Endodermal cell (in vitro differentiated cells): ENCODE measurements at places on chromosomes 3 and 15.

- DNase-seq = peak; percentile 54
These were observed 337.1 kb downstream of the IL20RB start for GRCh38 chr3:137294839-137295238.

GRCh38 chr3:25033407-25034029 is 394.5 kb upstream of the RARB start:
- peak; percentile 87 for DNase-seq

- no peak for DNase-seq
These were observed 113.2 kb downstream of the PTPRG start for GRCh38 chr3:61674596-61674995.

- no peak for DNase-seq
These were observed 60.4 kb downstream of the DCUN1D1 start for GRCh38 chr3:182919866-182920357.

DNA sequence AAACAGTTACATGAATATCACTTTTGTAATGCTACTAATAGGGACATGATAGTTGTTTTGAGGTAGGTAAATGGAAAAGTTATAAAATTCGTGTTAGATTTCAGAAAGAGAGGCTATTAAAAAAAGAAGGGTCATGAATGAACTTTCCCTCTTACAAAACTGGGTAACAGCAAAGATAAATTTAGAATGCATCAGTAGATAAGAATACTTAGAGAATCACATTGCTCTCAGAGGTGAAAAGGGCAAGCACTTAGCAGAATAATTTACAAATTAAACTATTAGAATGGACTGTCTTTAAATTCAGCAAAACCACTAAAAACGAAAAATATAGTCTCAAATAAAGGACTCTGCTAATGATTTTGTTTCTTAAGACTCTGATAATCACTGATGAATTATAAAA is 167.2 kb downstream of the PLD1 start:
- no peak for DNase-seq

DNA sequence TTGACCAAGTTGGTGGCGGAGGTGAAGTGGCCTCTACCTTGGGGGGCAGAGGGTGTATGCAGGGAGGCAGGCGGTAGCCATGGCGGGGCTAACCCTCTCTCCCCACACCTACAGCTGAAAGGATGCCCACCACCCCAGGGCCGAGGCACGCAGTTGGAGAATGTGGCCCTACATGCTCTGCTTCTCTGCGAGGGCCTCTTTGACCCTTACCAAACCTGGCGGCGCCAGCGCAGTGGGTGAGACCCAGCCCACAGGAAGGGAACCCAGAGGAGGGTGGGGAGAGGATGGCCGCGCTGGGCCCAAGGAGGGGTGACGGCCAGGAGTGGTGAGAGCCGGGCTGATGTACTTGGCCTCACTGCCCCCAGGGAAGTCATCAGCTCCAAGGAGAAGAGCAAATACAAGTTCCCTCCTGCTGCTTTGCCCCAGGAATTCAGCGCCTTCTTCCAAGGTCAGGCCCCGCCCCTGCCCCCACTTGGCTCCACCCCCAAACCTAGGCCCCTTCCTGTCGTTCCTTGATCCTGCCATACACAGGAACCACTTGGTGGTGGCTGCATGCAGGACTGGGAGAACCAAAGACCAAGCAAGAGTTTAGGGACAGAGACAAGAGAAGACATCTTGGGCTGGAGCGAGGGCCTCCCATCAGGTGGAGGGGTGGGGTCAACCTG is 9.8 kb downstream of the NBEAL2 start:
- peak; percentile 85 for DNase-seq

- no peak for DNase-seq
These were observed 10.3 kb downstream of the ZBTB38 start for GRCh38 chr3:141378556-141378955.

GRCh38 chr3:13689373-13690260 is 140.7 kb downstream of the FBLN2 start:
- no peak for DNase-seq

GRCh38 chr3:170448584-170448983 is 29.9 kb downstream of the CLDN11 start:
- no peak for DNase-seq

- DNase-seq = peak; percentile 64
These were observed 86.2 kb downstream of the EPHB1 start for GRCh38 chr3:134881305-134881704.

GRCh38 chr3:71175691-71176365 is 407.7 kb downstream of the FOXP1 start:
- DNase-seq = no peak

GRCh38 chr3:177633671-177634207 is 436.5 kb upstream of the TBL1XR1 start:
- DNase-seq = no peak

- DNase-seq = no peak
These were observed 5.8 kb upstream of the DIS3L start for GRCh38 chr15:66287461-66288057.

GRCh38 chr3:187830181-187830580 is 84.9 kb upstream of the BCL6 start:
- DNase-seq = no peak

- no peak for DNase-seq
These were observed 223.8 kb downstream of the KLF13 start for GRCh38 chr15:31550211-31550977.

- peak; percentile 82 for DNase-seq
These were observed 192.6 kb upstream of the LYSMD4 start for GRCh38 chr15:99925661-99926461.

DNA sequence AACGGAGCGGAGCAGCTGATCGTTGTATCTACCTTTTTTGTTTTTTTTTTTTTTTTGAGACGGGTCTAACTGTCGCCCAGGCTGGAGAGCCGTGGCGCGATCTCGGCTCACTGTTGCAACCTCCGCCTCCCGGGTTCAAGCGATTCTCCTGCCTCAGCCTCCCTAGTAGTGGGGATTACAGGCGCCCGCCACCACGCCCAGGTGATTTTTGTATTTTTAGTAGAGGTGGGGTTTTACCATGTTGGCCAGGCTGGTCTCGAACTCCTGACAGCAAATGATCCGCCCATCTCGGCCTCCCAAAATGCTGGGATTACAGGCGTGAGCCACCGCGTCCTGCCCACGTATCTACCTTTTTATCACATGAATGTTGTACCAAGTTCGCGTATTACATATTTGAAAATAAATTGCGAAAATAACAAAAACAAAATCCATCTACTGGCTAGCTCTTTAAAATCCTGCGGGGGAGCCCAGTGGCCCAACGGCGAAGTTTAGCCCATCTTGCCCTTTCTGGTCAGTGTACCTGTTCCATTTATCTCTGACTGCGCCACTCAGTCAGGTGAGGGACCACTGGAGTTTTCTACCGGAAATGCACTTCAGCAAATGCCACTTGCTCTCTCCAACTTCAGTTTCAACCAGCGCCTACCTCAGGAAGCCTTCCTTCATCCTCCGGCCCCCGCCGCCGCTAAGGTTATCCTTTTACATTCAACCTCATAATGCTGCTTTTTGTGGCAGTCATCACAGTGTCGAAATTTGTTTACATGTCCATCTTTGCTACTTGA is 1.2 kb upstream of the EIF3J start:
- DNase-seq = peak; percentile 72

DNA sequence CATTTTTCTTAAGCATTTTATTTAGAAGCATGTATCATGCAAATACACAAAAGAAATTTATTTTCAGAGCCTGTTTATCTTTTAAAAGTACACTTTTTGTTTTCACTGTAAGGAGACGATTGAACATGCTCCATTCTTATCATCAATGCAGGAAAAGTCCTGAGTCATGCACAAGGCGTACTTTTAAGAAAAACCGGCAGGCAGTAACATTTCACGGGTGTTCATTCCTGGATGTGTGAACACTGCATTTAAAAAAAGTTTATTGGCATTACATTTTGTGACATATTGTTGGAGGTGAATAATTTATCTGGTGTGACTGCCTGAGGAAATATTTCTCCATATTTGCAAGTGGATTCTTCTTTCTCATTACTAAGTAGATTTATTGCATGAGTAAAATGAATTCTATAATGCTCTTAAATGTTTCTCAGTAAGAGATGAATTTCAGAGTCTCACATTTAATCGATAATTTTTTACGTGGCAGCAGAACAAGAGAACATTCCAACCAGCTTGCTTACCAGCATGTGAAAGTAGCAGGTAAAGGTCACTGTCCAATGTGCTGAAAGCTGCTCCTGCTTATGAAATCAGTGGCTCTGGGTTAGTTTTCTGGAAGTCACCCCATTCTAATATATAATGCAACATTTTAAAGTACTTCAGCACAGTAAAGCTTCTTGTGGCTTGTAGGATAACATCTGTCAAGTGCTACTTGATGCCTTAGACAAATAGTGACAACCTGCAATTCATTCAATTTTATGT is 87.0 kb downstream of the SV2B start:
- DNase-seq = peak; percentile 79

DNA sequence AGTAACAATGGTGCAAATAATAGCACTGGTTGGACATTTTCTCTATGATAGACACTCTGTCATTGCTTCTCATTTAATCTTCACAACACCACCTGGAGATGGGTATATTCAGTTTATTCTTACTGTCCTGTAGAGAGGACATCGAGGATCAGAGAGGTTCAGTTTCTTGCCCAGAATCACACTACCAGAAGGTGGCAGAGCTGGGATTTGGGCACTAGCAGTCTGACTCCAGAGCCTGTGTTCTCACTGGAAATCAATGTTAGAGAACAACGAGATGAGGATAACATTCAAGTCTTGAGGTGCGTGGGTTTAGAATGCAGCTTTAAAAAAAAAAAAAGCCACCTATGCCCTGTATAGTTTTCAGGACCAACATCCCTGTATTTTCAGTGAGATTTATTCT is 127.8 kb downstream of the SYNPR start:
- DNase-seq = no peak

DNA sequence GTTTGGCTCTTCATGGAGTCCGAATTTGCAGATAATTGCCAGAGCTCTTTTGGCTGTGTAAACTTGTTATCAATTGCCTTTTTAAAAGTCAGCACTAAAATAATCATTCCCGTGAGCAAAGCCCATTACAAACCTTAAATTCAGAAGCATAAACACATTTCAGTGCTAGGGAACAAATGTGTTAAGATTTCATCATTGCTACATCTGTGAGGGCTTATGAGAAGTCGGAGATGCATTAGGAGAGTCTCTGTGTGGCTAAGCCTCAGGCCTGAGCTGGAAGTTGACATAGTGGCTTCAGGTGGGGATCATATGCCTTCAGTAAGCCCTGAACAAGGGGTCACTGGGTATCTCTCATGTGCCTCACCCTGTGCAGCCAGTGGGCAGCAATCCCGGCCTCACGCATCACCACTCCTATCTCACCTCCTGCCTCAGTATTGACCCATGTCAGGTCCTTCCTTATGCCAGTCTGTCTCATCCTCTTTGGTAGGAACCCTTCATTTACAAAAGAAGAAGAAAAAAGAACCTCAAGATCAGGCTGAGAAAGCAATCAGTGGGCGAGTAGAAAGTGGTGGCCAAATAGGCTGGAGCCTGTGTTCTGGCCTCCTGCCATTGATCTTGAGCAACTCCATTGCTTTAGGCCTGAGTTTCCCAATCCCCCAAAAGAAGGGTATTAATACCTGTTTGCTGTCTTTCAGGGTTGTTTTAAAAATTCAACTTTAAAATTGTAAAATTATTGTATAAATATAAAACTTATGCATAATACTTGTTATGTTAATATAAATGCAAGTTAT is 233.5 kb downstream of the IL20RB start:
- no peak for DNase-seq

DNA sequence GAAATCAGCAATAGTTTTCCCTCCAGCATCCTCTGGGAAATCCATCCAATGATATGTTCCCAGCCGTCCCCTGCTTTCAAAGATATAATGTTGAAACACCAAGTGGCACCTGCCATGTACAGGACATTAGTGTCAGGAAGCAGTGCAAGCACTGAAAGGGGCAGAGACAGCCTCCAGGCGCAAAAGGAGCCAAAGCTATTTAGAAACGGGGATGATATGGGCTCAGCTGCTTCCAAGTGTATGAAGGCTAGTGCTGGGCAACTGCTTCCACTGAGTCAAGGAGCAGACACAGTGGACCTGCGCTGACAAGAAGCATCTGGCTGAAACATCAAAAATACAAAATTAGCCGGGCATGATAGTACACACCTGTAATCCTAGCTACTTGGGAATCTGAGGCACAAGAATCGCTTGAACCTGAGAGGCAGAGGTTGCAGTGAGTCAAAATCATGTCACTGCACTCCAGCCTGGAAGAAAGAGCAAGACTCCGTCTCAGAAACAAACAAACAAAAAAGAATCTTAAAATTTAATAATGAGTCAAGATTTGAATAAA is 119.7 kb downstream of the AQP9 start:
- DNase-seq = no peak

- DNase-seq = no peak
These were observed 51.5 kb upstream of the COL6A6 start for GRCh38 chr3:130465521-130465920.

GRCh38 chr3:27923349-27924068 is 201.4 kb upstream of the EOMES start:
- no peak for DNase-seq

DNA sequence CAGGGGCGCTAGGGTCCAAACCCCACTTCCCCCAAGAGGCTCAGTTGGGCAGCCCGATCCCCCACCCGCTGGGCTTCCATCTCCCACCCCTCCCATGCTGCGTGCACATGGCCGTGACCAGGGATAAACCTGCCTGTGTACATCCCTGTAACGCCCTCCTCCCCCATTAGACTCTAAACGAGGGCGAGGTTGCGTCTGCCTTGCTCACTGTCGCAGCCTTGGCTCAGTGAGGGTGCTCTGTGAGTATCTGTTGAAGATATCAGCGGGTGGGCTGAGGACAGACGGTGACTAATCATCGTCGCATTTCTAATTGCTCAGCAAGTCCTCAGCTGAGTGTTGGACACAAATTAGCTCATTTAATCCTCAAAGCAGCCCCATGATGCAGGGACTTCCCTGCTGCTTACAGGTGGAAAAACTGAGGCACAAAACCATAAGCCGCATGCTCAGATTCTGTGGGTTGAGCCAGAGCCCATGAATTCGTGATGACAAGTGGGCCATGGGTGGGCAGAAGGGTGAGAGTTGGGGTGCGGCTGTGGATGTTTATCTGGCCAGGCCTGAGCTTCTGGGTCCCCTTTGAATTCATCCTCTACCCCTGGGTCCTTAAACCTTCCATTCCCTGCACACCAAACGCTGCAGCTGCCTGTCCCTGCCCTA is 26.0 kb downstream of the FBLN2 start:
- DNase-seq = peak; percentile 78

GRCh38 chr3:10366651-10367101 is 45.8 kb upstream of the SEC13 start:
- no peak for DNase-seq

DNA sequence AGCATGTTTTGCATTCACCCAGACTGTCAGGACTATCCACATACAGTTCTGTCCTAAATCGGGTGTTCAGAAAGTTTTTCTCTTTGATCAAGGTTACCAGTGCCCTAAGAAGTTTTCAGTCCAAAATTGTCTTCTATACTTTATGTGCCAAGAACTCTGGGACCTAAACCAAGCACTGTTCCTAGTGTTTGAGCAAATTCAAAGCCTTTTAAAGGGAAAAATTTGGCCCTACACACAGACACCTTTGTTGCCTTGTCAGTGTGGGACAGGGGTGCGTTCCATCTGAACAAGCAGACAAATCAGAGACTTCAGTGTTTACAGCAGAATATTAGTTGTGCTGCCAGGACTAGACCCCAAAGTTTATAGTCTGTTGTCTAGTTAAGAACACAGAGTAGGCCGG is 50.6 kb downstream of the DGKG start:
- DNase-seq = no peak

- DNase-seq = no peak
These were observed 44.7 kb upstream of the CHRNA7 start for GRCh38 chr15:31985607-31986006.
